ENCODE measurements at places on chromosomes 3 and 15. TPM values are rescaled to one million over a fixed set of nuclear protein-coding genes. Genes with fewer than 3 reads are reported as not detected.

The EFCC1 gene
- 3.9 TPM for total RNA-seq

GRCh38 chr3:14152233-14152962 is 26.0 kb downstream of the XPC start:
- H3K27me3 ChIP-seq: no peaks in the 10 kb centered on the region
- H3K4me3 ChIP-seq: no peak overlapping the region
- H3K4me1 ChIP-seq: no peaks in the 10 kb centered on the region

DNA sequence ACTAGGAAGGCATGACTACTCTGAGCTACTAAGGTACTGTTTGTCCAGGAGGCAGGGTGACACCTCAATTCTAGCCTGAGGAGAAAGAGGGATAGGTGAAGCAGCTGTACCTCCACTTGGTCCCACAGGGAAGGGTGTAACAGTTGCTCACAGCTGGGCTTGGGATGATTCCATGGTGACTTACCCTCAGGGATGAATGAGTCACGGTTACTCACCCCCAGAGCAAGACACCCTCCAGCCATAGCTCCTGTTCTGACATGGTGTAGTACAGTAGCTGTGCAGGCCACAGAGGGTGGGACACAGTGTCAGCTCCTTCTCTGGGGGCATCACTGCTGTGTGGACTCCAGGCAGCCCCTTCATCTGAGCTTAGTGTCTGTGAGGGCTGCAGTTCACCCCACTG is 868.6 kb upstream of the SEMA6D start:
- no peak for DNase-seq
- H3K4me1 ChIP-seq: no peaks in the 10 kb centered on the region
- no peaks in the 10 kb centered on the region for H3K27me3 ChIP-seq
- H3K27ac ChIP-seq: no peak overlapping the region

GRCh38 chr15:87487484-87487883 is 769.1 kb downstream of the NTRK3 start:
- H3K36me3 ChIP-seq: no peaks in the 10 kb centered on the region
- no peaks in the 10 kb centered on the region for H3K4me1 ChIP-seq
- no peak overlapping the region for H3K27ac ChIP-seq
- no peak overlapping the region for H3K4me3 ChIP-seq
- DNase-seq: no peak

The SENP8 gene
- total RNA-seq: 1.6 TPM

The P2RY1 gene
- 1.2 TPM for total RNA-seq

DNA sequence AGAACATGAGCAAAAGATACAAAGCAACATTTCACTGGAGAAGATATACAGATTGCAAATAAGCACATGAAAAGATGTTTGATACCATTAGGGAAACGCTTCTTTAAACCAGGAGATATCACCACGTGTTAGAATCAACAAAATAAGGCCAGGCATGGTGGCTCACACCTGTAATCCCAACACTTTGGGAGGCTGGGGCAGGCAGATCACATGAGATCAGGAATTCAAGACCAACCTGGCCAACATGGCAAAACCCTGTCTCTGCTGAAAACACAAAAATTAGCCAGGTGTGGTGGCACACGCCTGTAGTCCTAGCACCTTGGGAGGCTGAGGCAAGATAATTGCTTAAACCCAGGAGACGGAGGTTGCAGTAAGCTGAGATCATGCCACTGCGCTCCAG is 20.5 kb upstream of the MUC20 start:
- no peak for DNase-seq
- H3K27me3 ChIP-seq: no peaks in the 10 kb centered on the region
- no peak overlapping the region for H3K27ac ChIP-seq
- no peaks in the 10 kb centered on the region for H3K4me1 ChIP-seq
- no peak overlapping the region for H3K4me3 ChIP-seq
- H3K36me3 ChIP-seq: no peaks in the 10 kb centered on the region

Measured in breast epithelium (tissue), 4 donors.